ENCODE measurements at places on chromosomes 1 and 21.

- no peak for DNase-seq
Observed at GRCh38 chr1:64473367-64473766, 3.4 kb downstream of the CACHD1 start.

- no peak for DNase-seq
Observed at GRCh38 chr1:42430286-42431135, 25.3 kb downstream of the ZMYND12 start.

DNA sequence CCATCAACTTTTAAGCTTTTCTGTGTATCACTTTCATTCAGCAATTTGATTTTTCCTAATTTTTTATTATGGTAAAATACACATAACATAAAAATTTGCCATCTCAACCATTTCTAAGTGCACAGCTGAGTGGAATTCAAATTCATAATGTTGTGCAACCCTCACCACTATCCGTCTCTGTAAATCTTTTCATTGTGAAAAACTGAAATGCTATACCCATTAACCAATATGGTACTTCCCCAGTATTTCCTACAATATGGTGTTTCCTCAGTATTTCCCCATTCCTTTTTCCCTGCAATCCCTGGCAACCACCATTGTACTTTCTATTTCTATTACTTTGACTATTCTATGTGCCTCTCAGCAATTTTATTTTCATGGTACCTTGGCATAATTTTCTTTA, 6.8 kb downstream of the STPG1 start:
- no peak for DNase-seq

DNA sequence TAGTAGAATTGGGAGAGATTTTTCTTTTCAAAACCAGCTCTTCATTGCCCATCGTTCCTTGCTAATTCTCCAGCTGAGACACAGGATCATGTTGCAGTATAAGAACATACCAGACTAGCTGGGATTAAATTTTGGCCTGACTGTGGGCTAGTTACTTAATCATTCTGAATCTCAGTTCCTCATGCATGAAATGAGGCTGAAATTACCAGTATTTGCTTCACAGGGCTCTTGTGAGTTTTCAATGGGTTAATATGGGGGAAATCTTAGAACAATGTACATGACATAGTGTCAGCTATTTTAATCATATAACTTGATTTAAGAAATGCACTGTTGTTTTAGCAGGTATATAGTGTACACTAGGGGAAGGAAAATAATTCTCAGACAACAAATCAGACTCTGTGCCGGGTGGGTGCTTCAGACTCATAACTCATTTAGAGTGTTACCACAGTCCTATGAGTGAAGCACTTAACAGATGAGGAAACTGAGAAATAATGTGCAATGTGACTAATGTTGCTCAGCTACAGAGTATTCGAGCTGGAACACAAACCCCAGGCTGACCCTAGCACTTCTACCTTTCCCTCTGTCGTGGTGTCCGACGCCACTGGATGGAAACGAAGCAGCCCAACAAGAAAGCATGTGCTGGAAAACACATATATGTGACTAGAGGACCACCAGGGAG, 137.6 kb upstream of the SGIP1 start:
- DNase-seq: no peak

DNA sequence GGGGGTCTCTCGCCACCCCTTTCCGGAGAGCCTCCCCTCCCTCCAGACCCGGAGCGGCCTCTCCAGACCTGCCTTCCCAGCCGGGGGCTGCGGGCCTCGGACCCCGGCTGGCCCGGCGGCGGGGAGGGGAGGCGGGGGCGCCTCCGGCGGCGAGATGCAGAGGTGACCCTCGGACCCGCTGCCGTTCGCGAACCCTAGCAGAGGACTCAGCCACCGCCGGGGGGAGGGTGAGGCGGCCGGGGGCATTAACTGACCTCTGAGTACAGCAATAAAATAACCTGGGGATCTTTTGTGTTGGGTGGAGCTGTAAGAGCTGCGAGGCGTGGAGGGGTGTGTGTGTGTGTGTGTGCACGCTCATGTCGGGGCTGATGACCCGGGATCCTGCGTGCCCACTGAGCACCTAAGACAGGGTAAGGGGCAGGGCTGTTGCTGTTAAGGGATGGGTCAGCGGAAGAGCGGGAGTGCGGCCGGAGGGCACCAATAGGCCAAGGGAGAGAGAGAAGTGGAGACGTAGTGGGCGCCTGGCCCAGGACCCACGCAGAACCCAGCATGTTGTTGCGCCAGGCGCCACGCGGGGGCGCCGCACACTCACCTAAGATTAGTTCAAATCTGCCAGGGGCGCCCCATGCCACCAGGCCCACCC, 6.3 kb downstream of the HAPLN2 start:
- peak; percentile 61 for DNase-seq

- DNase-seq: no peak
Observed at GRCh38 chr1:17643861-17644703, 104.6 kb downstream of the ARHGEF10L start.

DNA sequence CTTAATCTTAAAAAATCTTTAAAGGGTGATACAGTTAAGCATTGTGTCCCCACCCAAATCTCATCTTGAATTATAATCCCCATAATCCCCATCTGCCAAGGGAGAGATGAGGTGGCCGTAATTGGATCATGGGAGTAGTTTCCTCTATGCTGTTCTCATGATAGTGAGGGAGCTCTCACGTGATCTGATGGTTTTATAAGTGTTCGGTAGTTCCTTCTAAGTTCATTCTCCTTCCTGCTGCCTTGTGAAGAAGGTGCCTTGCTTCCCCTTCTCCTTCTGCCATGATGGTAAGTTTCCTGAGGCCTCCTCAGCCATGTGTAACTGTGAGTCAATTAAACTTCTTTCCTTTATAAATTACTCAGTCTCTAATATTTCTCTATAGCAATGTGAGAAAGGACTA, 10.7 kb downstream of the DHRS3 start:
- DNase-seq: no peak

DNA sequence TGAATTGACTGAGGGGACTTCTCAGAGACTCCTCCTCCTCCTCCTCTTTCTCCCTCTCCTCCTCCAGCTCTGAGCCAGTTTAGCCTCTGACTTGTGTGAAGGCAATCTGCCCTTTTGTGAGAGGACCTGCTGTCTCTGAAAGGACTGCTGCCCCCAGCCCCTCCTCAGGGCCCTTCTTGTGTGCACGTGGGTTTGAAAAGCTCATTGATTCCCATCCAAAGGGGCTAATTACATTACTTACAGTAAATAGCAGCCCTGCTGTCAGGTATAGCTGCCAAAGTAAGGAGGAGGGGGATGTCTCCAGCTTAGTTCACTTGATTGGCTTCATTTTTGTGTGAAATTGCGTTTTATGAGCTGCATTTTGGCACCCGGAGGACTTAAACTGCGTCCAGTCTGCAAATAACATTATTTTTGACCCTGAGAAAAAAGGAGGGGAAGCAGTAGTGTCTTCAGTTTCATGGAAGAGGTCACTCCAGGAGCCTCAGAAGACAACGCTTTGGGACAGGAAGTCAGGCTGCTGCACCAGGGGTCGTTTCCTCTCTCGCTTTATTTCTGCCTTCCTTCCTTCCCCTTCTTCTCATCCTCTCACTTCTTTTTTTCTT, 1.8 kb upstream of the LHX9 start:
- no peak for DNase-seq

DNA sequence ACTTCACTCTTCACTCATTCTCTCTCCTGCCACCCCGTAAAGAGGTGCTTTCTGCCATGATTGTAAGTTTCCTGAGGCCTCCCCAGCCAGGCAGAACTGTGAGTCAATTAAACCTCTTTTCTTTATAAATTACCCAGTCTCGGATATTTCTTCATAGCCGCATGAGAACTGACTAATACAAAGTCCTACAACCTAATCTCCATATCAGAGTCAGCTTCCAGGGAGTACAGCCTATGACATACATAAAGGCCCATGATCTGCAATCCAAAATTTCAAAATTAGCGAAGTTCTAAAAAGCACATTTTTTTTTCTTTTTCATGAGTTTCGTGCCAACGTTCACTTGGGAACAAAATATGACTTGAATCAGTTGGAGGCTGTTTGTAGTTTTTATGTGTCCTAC, 256.9 kb upstream of the DUSP10 start:
- DNase-seq: no peak

GRCh38 chr1:176206006-176206960, 803 bp downstream of the COP1 start:
- peak; percentile 62 for DNase-seq

DNA sequence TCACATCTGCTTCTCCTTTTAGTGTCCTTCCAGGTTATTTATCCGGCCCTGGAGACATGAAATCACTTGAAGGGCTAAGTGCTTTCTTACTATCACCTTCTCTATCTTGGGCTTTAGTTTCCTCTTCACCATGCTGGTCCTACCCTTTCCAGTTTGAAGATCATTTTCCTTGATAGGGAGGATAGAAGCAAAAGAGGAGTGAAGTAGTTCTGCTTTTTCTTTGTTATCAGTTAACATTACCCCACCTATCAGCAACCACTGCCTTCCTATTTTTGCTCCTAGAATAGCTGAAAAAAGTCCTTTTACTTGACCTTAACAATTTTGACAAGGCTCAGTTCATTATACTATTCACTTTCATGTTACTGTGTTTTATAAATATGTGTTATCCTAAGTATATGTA, 19.4 kb downstream of the RGL1 start:
- no peak for DNase-seq

GRCh38 chr1:227451057-227451456, 112.3 kb upstream of the ZNF678 start:
- DNase-seq: no peak

GRCh38 chr1:204841798-204842197, 28.9 kb upstream of the NFASC start:
- no peak for DNase-seq

- DNase-seq: no peak
Observed at GRCh38 chr1:101282314-101283038, 45.7 kb downstream of the S1PR1 start.

DNA sequence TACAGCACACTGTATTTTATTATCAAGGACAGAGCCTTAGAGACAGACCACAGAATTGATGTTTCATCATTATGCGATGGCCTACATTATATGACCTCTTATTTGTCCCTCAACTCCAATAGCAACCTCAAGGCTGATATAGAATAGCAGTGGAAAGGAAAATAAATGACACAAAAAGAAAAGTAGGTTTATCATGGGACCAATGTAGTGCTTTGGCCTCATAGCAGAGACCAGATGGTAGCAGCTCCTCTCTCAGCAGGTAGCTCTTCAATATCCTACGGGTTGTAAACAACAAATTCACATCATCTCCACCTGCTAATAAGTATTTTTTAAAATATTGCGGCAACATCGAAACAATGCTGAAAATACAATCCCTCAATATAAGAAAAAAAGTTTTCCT, 25.2 kb downstream of the ANP32E start:
- DNase-seq: no peak

- no peak for DNase-seq
Observed at GRCh38 chr1:157497284-157497683, 55.0 kb downstream of the FCRL5 start.

DNA sequence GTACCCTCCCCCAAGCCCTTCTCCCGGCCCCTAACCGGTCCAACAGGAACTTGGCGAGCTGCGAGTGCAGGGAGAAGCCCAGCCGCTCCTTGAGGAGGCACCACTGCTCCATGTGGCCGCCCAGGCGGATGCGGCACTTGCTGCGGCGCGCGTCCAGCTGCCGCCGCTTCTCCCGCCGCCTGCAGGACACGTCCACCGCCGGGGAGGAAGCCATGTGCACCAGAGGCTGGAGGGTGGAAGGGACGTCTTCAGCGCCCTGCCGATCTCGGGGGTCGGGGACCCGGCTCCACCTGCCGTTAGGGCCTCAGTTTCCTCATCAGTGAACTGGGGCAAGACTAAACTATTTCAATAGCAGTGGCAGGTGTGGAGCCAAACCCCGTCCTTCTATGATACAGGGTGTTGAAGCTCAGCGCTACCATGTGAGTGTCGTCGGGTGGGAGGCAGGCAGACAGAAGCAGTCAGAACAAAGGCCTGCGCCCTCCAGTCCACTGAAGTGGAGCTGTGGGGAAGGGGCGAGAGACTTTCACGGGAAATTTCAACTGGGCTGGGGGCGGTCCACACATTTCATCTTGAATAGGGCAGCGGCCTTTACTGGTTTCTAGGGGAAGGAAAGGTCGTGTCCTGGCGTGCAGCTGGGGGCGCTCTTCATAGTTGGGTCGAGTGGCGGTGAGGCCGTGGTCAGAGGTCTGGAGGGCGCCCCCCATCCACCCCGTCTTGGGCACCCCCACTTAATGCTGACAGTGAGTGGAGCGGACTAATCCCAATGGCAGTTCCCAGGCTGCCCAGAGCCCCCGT, 592 bp downstream of the ZNF692 start:
- DNase-seq: peak; percentile 79

GRCh38 chr21:37660709-37661108, 255.5 kb downstream of the KCNJ6 start:
- DNase-seq: no peak

GRCh38 chr1:154404511-154404931, 622 bp upstream of the IL6R start:
- no peak for DNase-seq

- no peak for DNase-seq
Observed at GRCh38 chr21:29416268-29416667, 117.5 kb downstream of the BACH1 start.

GRCh38 chr21:25970254-25970930, 200.2 kb downstream of the APP start:
- DNase-seq: no peak

DNA sequence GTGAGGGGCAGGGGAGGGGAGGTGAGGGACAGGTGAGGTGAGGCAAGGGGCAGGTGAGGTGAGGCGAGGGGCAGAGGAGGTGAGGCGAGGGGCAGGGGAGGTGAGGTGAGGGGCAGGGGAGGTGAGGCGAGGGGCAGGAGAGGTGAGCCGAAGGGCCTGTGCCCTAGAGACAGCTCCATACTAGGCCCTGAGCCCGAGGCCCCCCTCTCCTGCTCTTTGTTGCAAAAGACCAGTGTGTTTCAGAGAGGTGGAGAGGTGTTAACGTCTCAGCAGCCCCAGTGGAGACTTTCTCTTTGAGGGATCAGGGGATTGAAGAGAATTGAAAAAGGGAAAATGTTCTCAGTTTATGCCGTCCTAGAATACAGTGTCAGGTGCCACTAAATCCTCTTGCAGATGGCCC, 44.2 kb downstream of the EPHB2 start:
- DNase-seq: no peak

DNA sequence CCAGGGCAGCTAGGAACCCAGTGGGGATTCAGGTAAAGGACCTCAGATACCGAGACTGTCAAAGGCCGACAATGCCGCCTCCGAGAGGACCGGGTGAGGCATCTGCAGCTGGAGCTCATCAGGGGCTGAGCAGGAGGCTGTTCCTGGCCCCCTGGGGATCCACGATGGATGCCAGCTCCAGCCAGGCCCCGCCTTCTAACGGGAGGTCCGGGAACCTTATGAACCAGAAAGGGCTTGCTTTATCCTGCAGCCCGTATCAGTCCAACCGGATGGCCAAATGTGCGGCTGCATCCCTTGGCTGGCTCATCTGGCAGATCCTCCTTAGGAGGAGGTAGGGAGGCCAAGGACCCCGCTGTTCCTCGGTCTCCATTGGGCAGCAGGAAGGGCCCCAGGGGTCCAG, 32.0 kb downstream of the SLC45A1 start:
- DNase-seq: no peak

All from transverse colon (tissue), 4 donors.